M059J (cell line): ENCODE measurements at places on chromosomes 1 and 21.

- DNase-seq = no peak
Observed at GRCh38 chr1:59541161-59541560, 244.3 kb downstream of the FGGY start.

DNA sequence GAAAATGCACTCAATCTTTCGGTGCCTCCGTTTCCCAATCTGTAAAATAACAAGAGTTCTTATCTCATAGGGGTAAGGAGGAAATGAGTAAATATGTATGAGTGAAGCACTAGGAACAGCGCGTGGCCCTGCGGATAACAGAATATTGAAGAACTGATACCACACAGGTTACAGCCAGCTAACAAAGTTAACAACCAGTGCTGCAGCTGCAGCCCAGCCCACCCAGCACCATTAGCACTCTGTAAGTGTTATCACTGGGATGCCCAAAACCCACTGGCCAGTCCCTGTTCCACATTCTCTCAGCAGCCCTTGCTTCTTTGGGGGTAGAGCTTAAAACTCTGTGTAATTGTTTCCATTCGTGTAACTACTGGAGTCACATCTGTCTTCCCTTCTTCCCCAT lies 89.5 kb downstream of the VWA5B1 start:
- DNase-seq = no peak

DNA sequence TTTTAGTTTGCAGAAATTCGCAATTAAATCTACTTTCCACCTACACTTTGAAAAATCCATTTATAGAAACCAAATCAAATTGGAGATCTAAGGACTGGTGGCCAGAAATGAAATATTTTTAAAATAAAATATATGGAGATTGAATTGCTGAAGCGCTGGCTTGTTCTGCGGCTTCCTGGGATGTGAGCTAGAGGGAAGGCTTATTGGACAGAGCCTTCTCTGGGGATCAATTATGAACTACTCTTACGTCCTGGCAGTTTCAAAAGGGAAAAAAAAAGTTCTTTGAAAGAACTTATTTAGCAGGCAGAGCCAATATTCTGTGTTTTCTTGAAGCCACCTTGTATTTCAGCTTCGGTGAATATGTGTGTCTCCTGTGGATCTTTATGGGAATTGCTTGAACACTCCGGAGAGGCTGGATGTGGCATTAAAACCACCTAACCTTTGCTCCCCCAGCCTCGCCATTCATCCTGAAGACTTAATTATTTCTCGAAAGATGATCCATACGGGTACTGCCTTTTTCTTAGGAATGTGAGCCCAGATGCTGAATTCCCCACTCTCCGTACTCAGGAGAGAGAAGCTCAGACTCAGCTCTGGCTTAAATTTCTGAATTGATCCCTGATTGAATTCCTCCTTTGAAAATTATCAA lies 478.9 kb upstream of the VAMP3 start:
- DNase-seq = no peak

GRCh38 chr21:39050841-39051587 lies 132.2 kb downstream of the PSMG1 start:
- DNase-seq = no peak

GRCh38 chr1:11886986-11887665 lies 28.4 kb upstream of the NPPB start:
- DNase-seq = no peak

GRCh38 chr1:221858818-221859611 lies 117.1 kb upstream of the DUSP10 start:
- peak; percentile 94 for DNase-seq

- no peak for DNase-seq
Observed at GRCh38 chr21:38937844-38938243, 132.1 kb downstream of the ETS2 start.

DNA sequence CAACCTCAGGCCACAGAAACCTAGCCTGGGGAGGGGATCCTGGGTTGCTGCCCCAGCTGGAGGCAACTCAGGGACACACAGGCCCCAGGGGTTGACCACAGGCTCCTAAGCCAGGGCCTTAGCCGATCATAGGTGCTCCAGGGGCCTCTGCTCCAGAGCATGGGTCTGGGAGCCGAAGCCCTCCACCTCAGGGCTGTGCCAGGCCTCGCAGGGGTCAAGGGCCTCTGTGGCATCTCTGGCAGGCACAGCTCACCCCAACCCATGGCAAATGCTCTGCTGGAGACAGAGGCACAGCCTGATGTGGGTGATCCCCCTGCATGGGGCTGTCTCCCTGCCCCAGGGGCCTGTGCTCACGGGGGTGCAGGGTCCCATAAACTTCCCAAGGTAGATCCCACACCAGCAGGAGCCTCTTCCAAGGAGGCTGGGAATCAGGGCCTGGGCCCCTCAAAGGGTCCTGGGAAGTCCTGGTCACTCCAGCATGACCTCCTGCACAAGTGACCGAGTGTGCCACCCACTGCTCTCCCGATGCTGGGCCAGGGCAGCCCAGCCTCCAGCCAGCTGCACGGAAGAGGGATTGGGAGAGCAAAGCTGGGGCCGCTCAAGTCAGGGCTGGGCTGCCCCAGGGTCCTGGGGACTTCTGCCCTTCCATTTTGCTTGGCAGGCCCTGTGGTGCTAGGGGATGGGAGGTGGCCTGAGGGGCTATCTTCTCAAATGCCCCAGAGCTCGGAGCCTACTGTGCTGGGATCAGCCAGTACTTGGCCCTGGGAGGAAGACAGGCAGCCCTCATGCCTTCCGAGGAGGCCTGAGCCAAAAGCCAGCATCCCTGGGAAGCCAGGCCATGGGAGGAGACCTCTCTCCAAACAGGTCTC lies 22.2 kb upstream of the PRSS38 start:
- no peak for DNase-seq

DNA sequence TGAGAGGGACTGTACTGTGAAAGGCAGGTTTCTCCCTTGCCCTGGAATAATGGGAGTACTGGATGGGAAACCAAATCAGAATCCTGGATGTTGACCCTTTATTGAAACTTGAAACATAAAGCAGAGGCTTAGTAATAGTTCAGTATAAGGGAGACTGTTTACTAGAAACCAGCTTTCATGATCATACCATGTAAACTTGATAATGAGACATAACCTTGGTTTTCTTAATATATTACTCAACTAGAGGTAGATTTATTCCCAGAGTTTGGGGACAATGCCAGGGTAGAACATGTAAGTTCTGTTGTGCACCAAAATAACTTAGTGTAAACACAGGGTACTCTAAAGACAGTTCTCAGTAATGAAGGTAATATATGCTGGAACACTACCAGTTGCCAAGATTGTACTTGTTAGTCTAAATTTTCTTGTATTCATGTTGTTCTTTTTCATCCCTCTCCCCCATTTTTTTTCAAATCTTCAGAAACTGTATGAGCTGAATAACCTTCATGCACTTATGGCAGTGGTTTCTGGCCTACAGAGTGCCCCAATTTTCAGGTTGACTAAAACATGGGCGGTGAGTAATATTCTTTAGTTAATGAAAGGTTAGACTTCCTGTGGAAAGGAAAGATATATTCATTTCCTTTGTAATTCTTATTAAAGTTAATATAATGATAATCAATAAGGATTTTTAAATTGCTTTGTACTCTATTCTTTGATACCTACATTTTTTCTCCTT lies 49.6 kb downstream of the ANGPTL1 start:
- DNase-seq = no peak

DNA sequence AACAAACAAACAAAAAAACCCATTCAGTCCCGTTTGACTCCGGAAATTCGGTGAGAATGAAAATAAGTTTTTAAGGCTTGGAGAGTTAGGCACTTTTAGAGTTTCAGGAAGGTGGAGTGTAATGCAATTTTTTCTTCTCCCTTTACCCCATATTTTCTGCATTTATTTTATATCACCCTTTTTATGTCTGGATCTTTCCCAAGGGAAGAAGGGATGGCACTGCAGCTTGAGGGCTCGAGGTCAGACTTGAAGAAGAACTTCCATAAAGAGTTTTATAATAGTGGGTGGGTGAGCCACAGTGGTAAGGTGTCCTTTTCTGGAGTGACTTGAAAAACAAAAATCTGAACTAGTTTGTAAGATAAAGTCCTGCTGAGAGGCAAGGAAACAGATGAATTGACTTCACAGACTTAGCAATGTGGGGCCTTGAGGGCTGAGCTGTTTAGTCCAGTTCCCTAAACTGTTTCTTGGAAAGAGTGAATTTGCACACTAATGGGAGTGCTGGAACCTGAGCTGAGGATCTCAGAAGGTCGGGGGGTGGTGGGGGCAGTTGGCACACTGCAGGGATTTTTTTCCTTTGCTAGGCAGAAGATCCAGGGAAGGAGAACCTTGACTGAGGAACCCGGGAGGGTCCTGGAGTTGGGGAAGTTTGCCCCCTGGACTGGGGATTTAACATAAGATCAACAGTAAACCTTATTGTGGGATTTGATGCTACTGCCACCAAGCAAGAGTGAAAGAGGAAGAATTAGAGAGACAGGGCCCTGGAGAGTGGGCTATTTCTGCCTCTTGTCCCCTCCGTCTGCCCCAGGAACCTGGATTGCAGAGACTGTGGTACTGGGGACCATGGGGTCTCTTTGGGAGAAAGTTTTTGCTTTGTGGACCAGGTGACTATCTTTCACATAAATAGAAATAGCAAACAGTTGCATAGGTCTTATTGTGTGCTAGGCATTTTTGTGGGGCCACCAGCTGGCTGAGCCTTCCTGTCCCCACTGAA lies 1.8 kb upstream of the MEX3A start:
- no peak for DNase-seq

- peak; percentile 92 for DNase-seq
Observed at GRCh38 chr1:115496904-115497527, 144.8 kb upstream of the VANGL1 start.

GRCh38 chr1:232743999-232744398 lies 61.2 kb upstream of the MAP10 start:
- no peak for DNase-seq

- peak; percentile 93 for DNase-seq
Observed at GRCh38 chr1:181135815-181136737, 47.6 kb downstream of the IER5 start.

DNA sequence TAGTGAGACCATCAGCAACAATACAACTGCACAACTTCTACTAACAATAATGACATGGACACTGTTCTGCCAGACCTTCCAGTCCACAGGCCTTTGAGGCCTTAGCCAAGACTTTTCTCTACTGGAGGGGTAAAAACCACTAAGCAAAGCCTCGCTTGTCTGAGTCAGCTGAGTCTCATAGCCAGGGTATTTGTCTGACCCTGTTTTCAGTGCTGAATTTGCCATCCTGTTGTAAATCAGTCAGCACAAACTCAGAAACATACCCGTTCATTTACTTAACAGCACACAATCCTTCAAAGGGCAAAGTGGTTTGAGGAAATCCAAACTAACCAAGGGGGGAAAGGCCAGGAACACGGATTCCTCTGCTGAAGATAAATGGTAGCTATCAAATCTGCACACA lies 537.8 kb downstream of the SMYD3 start:
- peak; percentile 88 for DNase-seq

GRCh38 chr1:232611834-232612233 lies 18.1 kb downstream of the SIPA1L2 start:
- no peak for DNase-seq

- peak; percentile 19 for DNase-seq
Observed at GRCh38 chr1:167987174-167987573, 50.3 kb upstream of the MPC2 start.

DNA sequence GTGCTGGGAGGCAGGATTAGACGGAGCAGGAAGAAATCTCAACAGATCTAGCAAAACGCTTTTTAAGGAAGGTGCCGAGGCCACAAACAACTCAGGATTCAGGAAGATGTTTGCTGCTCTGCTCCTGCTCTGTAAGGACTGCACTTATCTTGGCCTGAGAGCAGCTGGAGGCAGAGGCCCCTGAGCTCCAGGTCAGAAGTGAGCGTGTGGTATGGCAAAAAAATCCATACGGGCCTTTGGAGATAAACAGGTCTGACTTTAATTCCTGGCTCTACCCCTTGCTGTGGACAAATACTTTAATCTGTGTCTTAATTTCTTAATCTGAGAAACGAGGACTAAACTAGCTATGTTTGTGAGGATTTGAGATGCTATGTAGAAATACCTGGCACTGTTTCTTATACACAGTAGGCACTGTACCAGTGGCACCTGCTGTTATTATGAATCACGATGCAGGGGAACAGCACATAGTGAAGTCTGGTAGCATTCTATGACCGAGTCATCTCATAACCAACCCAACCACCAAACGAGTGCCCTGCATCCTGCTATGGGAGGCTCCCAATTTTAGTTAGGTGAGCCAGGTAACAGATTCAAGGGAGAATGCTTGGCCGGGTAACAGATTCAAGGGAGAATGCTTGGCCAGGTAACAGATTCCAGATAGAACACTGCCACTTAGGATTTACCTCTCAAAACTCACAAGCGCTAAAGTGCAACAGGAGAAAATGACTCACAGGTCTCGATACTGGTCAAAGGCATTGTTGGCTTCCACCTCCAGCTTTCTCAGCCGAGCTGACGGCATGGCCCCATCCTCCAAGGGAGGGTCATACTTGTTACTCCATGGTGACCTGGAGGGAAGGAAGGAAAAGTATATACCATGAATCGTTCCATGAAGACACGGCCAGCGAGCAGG lies 65.9 kb downstream of the SLC66A1 start:
- no peak for DNase-seq

DNA sequence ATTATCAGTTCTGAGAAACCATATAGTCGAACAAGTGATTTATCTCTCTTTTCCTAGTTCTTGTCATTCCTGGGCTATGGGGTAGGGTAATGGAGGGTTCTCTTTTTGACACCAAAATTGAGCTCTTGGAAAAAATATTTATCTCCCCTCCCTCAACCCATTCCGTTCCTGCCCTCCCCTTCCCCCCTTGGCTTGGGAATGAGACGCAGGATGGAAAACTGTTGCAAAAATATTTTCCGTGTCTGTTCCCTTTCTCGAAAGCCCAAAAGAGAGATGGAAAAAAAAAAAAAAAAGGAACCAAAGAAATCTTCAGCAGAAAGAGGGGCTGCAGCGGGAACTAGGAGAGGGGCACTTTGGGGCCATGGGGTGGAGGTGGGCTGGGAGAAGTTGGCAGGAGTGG lies 766 bp downstream of the ATP2B4 start:
- no peak for DNase-seq

DNA sequence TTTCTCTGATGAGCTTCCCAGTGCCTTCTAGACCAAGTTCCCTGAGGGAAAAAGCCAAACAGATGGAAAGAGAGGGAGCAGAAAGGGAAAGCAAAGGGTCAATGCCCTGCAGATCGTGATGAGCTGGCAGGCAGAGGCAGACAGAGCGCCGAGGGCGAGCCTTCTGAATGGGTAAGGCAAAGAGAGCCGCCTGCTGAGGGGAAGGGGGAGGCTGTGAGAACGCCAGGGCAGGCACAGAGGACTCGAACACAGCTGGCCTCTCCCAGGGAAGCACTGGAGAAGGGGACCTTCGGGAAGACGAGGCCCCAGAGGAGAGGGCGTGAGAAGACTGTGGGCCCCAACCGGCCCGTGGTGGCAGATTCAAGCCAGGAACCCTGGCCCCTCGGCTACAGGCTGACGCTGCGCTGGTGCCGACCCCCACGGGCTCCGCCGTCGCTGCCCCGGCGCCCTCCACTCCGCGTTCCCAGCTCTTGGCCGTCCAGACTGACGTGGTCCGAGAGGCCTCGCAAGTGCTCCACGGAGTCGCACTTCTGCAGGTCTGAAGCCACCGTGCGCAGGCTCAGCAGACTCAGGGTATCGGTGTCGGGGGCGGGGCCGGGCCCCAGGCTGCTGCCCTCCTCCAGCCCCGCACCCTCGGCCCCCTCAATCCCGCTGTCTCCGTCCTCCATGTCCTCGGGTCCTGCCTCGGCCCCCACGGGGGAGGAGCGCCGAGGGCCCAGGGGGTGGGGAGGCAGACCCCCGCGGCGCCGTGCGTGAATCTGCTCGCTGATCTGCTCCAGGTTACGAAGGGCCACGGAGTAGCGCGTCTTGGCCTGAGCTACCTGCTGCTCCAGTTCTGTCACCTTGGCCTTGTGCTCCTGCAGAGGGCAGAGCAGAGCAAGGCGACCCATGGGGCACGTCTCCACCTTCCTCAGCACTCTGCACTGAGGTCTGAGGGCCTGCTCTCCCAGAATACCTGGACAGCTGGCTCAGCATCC lies 13.9 kb downstream of the SH3BP5L start:
- peak; percentile 38 for DNase-seq

- no peak for DNase-seq
Observed at GRCh38 chr1:41492341-41492848, 7.9 kb upstream of the EDN2 start.
